ENCODE measurements at places on chromosomes 1 and 21. TPM values are rescaled to one million over a fixed set of nuclear protein-coding genes. Genes with fewer than 3 reads are reported as not detected.

DNA sequence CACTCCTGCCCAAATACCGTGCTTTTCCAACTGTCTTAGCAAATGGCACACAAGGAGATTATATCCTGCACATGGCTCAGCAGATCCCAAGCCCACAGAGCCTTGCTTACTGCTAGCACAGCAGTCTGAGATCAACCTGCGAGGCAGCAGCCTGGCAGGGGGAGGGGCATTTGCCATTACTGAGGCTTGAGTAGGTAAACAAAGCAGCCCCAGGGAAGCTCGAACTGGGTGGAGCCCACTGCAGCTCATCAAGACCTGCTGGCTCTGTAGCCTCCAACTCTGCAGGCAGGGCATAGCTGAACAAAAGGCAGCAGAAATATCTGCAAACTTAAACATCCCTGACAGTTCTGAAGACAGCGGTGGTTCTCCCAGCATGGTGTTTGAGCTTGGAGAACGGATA is 70.1 kb upstream of the PTBP2 start:
- no peak for DNase-seq

GRCh38 chr1:12434686-12435085 is 183.3 kb downstream of the DHRS3 start:
- DNase-seq = no peak

DNA sequence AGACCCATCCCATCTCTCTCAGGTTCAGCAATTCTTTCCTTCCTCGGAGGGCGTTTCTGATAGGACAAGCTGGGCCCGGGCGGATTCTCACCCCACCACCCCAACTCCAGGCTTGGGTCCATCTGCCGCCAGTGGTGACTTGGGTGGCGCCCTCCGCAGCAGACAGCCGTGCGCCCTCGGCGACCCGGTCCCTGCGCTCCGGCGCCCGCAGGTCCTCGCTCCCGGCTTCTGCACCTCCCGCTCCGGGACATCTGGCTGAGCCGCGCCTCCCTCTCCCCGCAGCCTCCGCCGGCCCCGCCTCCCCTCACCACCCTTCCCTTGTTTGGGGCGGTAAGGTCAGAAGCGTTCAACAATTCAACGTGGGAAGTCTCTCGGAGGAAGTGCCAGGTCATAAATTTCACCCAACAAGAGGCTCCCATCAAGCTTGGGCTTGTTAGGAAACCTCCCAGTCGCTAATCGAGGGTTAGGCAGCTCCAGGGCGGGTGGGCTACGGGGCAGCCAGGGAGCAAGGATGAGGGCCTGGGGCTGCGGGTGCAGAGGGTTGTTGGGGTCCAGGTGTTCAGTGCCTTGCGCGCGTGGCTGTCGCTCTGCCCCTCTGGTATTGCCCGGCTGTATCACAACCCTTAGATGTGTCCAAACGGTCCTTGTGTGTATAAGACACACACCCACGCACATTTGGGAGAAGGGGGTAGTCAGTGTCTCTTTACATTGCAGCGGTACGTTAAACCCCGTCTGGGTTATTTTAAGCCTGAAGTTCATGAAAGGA is 39.8 kb downstream of the OLIG1 start:
- no peak for DNase-seq

HS2ST1 gene
- total RNA-seq = 9.1 TPM

DNA sequence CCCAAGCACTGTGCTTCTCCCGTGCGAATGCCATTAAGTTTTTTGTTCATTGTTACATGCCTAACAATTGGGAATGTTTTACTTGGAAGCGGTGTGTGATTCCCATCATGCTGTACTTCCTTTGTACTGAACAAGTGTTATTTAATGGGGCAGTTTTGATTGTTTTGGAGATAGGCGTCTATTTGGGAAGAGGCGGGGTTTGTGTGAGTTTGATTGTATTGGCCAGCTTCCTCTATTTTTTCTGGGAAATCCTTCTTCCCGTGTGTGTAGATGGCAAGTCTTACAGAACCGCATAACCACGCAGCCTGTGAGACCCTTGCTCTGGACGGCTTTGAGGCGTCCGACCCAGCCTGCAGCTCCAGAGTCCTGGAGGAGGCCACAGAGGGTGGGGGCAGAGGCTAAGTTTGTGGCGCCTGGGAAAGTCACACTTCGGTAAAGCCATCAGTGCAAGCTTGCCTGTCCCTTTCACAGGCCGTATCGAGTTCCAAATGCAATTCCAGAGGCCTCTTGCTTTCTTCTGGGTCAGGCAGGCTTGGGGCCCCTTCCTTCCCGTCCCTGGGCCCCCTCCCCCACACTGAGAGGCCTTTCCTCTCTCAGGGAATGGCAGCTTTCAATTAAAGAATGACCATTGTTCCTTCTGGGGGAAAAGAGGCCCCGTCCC is 210.3 kb downstream of the TOMM20 start:
- no peak for DNase-seq

DNA sequence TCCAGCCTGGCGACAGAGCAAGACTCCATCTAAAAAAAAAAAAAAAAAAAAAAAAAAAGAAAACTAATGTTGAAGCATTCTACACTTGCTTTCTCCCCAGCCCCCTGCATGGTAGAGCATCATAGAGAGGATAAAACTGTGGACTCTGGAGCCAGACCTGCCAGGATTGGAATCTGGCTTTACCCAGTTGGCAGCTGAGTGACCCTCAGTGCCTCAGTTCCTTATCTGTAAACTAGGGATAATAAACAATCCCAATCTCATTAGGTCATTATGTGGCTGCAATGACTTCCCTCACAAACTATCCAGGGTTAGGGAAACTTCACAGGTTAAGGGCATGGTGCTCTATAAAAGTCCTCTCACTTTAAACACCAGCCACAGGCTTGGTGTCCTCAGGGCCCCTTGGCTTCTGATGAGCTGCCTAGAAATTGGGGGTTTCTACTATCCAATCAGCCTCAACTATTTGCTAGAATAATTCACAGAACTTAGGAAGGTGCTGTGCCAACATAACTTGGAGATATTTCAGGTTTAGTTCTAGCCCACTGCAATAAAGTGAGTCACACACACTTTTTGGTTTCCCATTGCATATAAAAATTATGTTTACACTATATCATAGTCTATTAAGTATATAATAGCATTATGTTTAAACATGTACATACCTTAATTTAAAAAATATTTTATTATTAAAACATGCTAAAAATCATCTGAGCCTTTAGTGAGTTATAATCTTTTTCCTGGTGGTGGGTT is 180.5 kb upstream of the B3GALT2 start:
- no peak for DNase-seq

NEK7 gene
- 145 TPM for total RNA-seq

- DNase-seq = no peak
Measured at GRCh38 chr1:33515112-33515511, 42.7 kb downstream of the ZSCAN20 start.

- DNase-seq = no peak
Measured at GRCh38 chr1:1374589-1374928, 448 bp downstream of the AURKAIP1 start.

S100A3 gene
- total RNA-seq = not detected
